ENCODE measurements at places on chromosomes 1 and 21. TPM values are rescaled to one million over a fixed set of nuclear protein-coding genes. Genes with fewer than 3 reads are reported as not detected.

DNA sequence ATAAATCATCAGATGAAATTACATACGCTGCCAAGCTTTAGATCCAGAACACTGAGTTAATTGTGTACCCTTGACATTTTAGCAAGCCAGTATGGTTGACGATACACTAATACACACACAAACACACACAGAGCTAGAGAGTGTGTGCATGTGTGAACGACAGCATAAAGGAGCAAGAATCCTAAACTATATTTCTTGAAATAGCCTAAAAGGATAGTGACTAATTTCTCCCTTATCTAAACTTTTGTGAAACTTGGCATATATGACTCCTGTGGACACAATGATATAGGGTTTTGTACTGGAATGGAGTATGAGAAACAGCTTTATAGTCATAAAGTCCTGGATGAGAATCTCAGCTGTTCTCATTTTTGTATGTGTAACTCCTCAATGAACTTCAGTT lies 65.1 kb upstream of the DMRTA2 start:
- no peak overlapping the region for H3K4me3 ChIP-seq
- H3K36me3 ChIP-seq: peaks cover 16% of the 10 kb centered on the region
- no peak for DNase-seq
- H3K27ac ChIP-seq: no peak overlapping the region

- no peak for DNase-seq
- H3K27me3 ChIP-seq: no peaks in the 10 kb centered on the region
- H3K27ac ChIP-seq: no peak overlapping the region
- no peaks in the 10 kb centered on the region for H3K36me3 ChIP-seq
These were observed 24.6 kb downstream of the B3GALT5 start for GRCh38 chr21:39637197-39637970.

- no peak overlapping the region for H3K4me3 ChIP-seq
- no peaks in the 10 kb centered on the region for H3K27me3 ChIP-seq
- H3K36me3 ChIP-seq: no peaks in the 10 kb centered on the region
These were observed 30.1 kb downstream of the KCNAB2 start for GRCh38 chr1:6075748-6076147.

Gene AK5
- total RNA-seq: 31.5 TPM

GRCh38 chr1:10217748-10218441 lies 7.5 kb downstream of the KIF1B start:
- H3K4me1 ChIP-seq: peaks cover 45% of the 10 kb centered on the region
- no peak overlapping the region for H3K4me3 ChIP-seq
- DNase-seq: no peak
- no peaks in the 10 kb centered on the region for H3K36me3 ChIP-seq
- H3K27me3 ChIP-seq: no peaks in the 10 kb centered on the region

DNA sequence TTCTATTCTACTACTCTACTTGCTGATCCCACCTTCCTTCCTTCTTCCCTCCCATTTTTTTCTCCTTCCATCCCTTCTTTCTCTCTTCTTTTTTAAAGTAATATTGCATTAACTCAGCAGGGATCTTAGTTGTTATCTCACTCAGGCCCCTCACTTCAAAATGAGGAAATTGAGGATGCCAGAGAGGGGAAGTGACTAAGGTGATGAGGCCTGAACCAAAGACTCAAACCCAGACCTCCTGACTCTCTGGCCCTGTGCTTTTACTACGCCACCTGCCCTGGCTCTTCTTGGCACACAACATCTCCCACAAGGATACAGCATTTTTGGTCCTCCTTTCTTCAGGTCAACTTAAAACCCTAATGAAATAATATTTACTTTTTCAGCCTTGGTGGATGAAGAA lies 151.7 kb upstream of the ZNF648 start:
- H3K27ac ChIP-seq: no peak overlapping the region
- DNase-seq: no peak
- H3K4me1 ChIP-seq: peaks cover 18% of the 10 kb centered on the region

Gene PAPPA2
- total RNA-seq: not detected

Gene WNT3A
- not detected for total RNA-seq

- H3K27ac ChIP-seq: no peak overlapping the region
- H3K36me3 ChIP-seq: no peaks in the 10 kb centered on the region
- H3K27me3 ChIP-seq: no peaks in the 10 kb centered on the region
These were observed 88.9 kb upstream of the COL11A1 start for GRCh38 chr1:103197216-103197615.

DNA sequence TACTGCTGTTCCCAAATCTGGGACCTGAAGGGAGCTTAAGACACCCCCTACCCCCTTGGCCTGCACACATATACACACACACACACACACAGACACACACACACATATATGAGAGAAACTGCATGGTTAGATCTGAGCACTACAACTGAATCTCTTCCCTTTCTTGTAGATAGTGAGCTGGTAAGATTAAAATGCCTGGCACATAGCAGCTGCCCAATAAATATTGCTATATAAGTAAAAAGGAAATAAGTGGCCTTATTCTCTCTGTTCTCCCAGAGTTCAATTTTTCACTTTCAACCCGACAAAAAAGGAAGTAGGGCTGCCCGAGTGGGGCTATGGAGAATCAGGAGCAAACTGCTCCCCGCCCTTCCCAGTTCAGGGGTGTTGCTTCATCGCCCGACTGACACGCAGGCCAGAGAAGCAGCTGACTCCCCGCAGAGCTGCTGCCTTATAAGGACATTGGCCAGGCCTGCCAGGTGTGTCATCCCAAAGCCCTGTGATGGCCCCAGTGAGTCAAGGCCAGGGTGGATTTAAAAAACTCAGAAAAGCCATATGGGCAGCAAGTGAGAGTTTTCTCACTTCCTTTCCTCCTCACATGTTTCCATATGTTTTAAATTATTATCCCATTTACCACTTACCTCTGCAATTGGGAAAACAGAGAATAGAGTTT lies 106.5 kb upstream of the SLC44A3 start:
- no peak overlapping the region for H3K4me3 ChIP-seq
- peak overlapping the region; percentile 35 for H3K27ac ChIP-seq
- H3K4me1 ChIP-seq: peaks cover 17% of the 10 kb centered on the region
- H3K27me3 ChIP-seq: no peaks in the 10 kb centered on the region

DNA sequence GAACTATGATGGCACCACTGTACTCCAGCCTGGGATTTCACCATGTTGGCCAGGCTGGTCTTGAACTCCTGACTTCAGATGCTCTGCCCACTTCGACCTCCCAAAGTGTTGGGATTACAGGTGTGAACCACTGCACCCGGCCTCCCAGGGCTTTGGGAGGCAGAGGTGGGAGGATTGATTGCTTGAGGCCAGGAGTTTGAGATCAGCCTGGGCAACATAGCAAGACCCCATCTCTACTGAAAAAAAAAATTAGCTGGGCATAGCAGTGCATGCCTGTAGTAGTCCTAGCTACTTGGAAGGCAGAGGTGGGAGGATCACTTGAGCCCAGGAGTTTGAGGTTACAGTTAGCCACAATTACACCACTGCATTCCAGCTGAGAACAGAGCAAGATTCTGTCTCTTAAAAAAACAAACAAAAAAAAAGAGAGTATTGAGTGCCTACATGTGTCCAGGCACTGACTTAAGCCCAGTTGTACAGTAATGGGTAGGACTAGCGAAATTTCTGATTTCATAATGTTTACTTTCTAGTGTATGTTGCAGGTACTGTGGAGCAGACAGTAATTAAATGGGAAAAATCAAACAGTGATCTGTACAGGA lies 4.2 kb downstream of the MANEAL start:
- peaks cover 3% of the 10 kb centered on the region for H3K27me3 ChIP-seq
- H3K27ac ChIP-seq: no peak overlapping the region
- H3K4me3 ChIP-seq: no peak overlapping the region
- peaks cover 9% of the 10 kb centered on the region for H3K4me1 ChIP-seq
- H3K36me3 ChIP-seq: peaks cover 14% of the 10 kb centered on the region
